PC-3 (cell line): ENCODE measurements at places on chromosomes 7 and 10. TPM values are rescaled to one million over a fixed set of nuclear protein-coding genes. Genes with fewer than 3 reads are reported as not detected.
A peak's percentile ranks its signal among the peaks of the same experiment; 100 is the strongest.

Gene MAGI2
- 0.06 TPM in 1 of 2 replicates, not detected in the other for total RNA-seq

Gene PRPF18
- total RNA-seq: 10.2 and 13.7 TPM in 2 replicates

Gene CRPPA
- total RNA-seq: 0.75 and 1.2 TPM in 2 replicates

Gene MORN4
- 6.5 and 12.9 TPM in 2 replicates for total RNA-seq

- no peak overlapping the region for H3K27ac ChIP-seq
- no peaks in the 10 kb centered on the region for H3K27me3 ChIP-seq
- 0 out of 2 replicates have a peak, but pooled peaks cover 1% of the 10 kb centered on the region for H3K4me1 ChIP-seq
- no peaks in the 10 kb centered on the region for H3K36me3 ChIP-seq
- no peak overlapping the region for H3K4me3 ChIP-seq
- no peak for DNase-seq
Observed at GRCh38 chr7:2715341-2716231, 27.6 kb downstream of the AMZ1 start.

DNA sequence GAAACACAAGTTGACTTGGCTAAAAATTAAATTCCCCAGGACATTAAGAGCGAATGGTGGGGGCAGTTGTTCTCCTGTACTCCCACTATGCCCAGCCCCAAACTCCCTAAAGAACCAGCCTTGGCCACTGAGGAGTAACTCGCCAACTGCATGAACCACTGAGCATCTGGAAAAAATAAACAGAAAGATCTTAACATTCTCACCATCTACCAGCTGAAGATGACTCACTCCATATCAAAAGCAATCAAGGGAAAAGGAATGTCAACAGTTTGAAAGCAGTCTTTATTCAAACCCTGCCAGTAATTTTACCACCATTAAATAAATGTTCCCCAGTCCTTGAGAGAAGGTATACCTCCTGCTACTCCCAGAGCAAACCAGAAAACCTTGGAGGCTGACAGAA is 45.4 kb downstream of the CTTNBP2 start:
- no peak overlapping the region for H3K4me3 ChIP-seq
- no peaks in the 10 kb centered on the region for H3K27me3 ChIP-seq
- peak; percentile 57 for DNase-seq
- no peak overlapping the region for H3K27ac ChIP-seq

GRCh38 chr10:68106656-68107055 is 2.6 kb upstream of the MYPN start:
- no peaks in the 10 kb centered on the region for H3K27me3 ChIP-seq
- 0 out of 2 replicates have a peak, but pooled peaks cover 14% of the 10 kb centered on the region for H3K36me3 ChIP-seq
- peak overlapping the region; percentile 42 for H3K4me3 ChIP-seq
- H3K4me1 ChIP-seq: peaks cover 61% of the 10 kb centered on the region
- peak; percentile 99 for DNase-seq
- peak overlapping the region; percentile 83 for H3K27ac ChIP-seq

- H3K27me3 ChIP-seq: no peaks in the 10 kb centered on the region
- DNase-seq: no peak
- peaks cover 35% of the 10 kb centered on the region for H3K4me1 ChIP-seq
- H3K36me3 ChIP-seq: no peaks in the 10 kb centered on the region
- no peak overlapping the region for H3K27ac ChIP-seq
- no peak overlapping the region for H3K4me3 ChIP-seq
Observed at GRCh38 chr10:90929179-90929578, 8.3 kb upstream of the ANKRD1 start.

Gene NET1
- 86.9 and 88.2 TPM in 2 replicates for total RNA-seq
